Posterior vena cava (tissue), 2 donors: ENCODE measurements at places on chromosomes 6 and 20. TPM values are rescaled to one million over a fixed set of nuclear protein-coding genes. Genes with fewer than 3 reads are reported as not detected.

Gene DEFB124
- total RNA-seq: 0.76 TPM

Gene SYTL3
- 2.0 TPM for total RNA-seq

Gene ULBP3
- 1.2 TPM for total RNA-seq

Gene HLA-DMA
- total RNA-seq: 16.1 TPM

Gene FAM217A
- not detected for total RNA-seq

Gene PXT1
- not detected for total RNA-seq

Gene HEY2
- 9.2 TPM for total RNA-seq

Gene RAMACL
- 2.7 TPM for total RNA-seq

Gene KCNK5
- total RNA-seq: 2.1 TPM

Gene OARD1
- total RNA-seq: 14.5 TPM

Gene PGC
- total RNA-seq: not detected

Gene SNAP25
- 0.62 TPM for total RNA-seq

Gene CDH4
- total RNA-seq: 0.19 TPM

Gene EDN3
- total RNA-seq: not detected

Gene ATP9A
- total RNA-seq: 36.6 TPM

Gene DCDC2
- not detected for total RNA-seq

Gene TP53TG5
- total RNA-seq: 1.4 TPM

GRCh38 chr6:43951756-43952675 is 175.2 kb downstream of the MRPL14 start:
- DNase-seq: no peak

- DNase-seq: no peak
Measured at GRCh38 chr6:130725551-130725950, 101.7 kb upstream of the SMLR1 start.

DNA sequence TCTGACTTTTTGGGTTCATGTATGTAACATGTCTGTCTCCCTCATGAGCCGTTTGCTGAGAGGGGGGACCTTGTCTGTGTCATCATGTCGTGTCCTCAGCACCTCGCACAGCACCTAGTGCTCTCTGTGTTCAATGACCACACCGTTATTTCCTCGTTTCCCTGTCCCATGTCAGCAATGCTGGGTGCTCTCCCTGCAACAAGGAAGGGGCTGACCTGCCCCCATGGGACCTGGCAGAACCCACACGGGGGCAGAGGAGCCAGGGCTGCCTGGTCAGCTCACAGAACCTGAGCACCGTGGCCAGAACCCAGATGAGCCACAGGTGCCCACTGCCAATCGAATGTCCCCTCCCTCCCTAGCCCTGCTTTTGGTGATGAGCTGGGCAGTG is 7.3 kb downstream of the ADA start:
- no peak for DNase-seq

- DNase-seq: no peak
Measured at GRCh38 chr20:16608277-16608650, 35.0 kb upstream of the KIF16B start.

DNA sequence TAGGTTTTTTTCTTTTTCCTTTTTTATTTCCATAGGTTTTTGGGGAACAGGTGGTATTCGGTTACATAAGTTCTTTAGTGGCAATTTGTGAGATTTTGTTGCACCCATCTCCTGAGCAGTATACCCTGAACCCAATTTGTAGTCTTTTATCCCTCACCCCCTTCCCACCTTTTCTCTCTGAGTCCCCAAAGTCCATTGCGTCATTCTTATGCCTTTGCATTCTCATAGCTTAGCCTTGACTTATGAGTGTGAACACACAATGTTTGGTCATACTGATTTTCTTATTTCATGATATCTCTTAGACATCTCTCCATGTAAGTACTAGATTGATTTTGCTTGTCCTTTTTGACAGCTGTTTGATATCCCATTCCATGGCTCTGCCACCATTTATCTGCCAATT is 27.2 kb downstream of the TGM3 start:
- no peak for DNase-seq

DNA sequence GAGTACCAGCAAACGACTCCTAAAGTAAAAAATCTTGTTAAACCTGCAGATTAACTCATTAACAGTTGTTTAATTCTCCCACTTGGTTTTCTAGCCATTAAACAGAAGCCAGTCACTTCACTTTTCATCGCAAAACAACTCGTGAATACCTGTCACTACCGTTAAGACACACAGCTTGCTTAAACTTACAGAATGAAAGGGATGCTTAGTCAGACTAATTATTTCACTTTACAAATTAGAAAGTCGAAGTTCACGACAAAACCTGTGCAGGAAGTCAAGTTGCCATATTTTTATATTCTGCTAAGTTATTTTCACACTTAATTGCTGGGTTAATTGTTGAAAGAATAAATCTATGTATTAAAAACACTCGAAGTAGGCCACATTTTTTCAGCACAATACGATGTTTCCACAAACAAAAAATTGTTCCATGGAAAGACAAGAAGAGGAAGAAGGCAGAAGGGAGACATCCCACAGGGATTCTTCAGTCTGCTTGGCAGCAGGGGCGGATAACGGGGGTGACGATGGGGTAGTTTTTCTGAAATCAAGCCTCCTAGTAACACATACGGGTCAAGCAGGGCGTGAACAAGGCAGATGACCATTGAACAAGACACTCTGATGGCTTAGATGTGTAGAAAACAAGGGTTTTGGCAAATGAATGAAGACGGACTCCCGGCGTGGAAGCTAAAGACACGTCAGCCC is 933 bp downstream of the SSR1 start:
- no peak for DNase-seq

DNA sequence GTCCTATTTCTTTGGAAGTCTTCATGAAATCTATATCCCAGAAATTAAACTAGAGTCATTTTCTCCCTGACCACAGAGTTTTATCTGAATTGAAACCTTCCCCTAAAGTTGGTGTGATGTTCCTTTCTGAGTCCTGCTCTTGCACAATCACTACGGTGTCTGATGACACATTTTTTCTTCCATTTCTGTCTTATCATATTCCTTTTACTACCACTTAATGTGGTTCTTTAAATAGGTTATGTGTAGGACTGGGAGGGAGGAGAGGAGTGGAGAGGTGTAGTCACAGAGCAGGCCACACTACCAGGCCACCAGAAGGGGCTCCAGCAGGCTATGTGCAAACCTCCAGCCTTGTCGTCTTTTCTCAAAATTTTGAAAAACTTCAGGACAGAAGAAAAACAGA is 39.7 kb upstream of the ATXN1 start:
- DNase-seq: no peak

DNA sequence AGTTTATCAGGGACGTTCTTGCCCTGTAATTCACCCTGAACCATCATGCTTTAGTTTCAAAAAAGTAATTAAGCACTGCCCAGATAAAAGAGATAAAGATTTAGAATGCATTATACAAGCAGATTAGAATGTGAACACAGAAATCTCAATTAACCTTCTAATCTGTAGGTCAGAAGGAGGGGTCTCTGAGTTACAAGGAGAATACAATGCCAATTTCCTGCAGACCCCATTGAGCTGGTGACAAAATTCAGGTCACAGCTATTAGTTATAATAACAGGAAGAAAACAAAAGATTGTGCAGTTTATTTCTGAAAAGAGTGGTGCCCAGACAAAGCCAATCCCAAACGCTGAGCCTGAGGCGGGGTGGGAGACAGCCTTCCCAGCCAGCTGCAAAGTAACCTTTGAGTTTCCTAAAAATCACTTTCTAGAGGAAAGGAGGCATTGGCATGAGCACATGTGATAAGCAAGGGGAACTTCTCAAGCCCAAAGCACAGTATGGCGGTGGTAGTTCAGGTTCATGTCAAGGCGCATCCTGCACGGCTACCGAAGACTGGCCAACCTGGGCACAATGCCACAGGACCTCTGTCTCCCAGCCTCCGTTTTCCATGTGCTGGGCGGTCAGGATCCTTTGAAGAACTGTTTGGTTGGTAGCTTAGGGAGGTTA is 192.5 kb downstream of the TTLL2 start:
- no peak for DNase-seq

- no peak for DNase-seq
Measured at GRCh38 chr6:56862415-56863175, 92.3 kb upstream of the BEND6 start.

DNA sequence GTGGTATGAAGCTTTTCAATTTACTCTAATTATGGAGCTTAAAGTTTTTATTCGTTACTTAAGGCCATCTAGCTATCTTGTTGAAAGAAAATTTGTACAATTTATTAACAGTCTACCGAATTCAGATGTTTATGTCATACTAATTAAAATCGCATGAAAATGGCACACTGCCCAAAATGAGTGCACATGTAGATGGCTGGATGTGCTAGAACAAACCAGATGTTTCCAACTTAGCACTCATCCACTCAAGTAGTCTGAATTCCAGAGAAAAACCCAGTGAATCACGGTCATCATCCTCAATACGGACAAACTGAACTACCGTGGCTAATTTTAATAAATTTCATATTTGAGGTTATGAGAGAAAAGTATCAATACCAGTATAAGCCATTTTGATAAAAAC is 70.4 kb downstream of the COL12A1 start:
- DNase-seq: no peak

- no peak for DNase-seq
Measured at GRCh38 chr6:98777762-98778161, 56.6 kb upstream of the POU3F2 start.

DNA sequence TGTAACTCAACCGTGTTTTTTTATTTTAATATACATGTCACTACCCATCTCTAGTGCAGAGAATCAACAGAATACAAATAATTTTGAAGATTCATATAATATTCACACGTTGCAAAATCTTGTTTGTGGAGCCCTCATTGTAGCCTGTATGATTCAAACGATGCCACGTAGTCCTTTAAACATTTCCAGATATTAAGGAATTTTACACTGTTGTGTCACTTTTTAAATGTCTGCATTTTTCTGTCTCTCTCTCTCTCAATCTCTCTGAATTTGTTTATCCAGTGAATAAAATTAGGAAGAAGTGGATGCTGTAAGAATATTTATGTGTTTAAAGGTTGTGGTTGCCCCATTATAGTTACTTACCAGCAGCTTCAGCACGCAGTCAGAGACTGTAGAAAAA is 262.0 kb downstream of the PAX1 start:
- DNase-seq: no peak

DNA sequence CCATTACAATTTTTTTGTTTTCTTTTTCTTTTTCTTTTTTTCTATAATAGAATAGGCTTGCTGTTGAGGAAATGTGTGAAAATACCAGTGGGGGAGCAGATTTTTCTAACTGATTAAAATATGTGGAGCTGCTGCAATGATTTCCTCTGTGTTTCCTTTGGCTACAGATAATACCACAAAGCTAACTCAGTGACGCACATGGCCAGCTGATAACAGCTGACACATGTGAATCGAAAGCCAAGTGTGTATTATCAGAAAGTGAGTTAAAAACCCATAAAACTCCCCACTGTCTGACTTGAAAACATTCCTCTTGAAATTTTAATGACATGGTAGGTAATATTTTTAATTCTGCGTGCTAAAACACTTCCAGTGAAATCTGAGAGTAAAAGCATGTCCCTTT is 70.8 kb upstream of the AHI1 start:
- DNase-seq: no peak

GRCh38 chr20:18712882-18713281 is 100.7 kb upstream of the SCP2D1 start:
- DNase-seq: no peak

GRCh38 chr6:26457264-26457805 is 420 bp upstream of the BTN2A1 start:
- DNase-seq: no peak

GRCh38 chr20:42255821-42256220 is 637.6 kb upstream of the CHD6 start:
- DNase-seq: no peak

DNA sequence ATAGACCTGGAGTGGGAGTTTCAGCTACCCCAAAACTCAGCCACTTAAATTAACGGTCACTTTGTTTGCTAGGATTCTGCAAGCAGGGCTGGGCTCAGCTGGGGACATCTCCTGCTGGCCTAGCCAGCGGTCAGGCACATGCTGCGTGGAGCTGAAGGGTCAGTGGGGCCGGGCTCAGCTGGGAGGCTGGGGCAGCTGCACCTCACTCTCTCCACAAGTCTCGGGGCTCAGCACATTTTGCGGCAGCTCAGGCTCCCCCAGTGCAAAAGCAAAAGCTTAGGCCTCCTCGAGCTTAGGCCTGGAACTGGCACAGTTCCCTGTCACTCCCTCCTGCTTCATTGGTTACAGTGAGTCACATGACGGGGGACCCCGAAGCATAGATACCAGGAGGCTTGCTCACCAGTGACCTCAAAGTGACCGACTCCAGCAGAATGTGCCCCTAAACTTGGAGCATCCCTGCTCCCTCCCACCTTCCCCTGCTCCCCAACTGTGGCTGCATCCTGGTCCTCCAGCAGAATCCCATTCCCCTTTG is 80.6 kb upstream of the CST7 start:
- DNase-seq: no peak

GRCh38 chr6:109102762-109103161 is 7.5 kb downstream of the CEP57L1 start:
- DNase-seq: no peak

DNA sequence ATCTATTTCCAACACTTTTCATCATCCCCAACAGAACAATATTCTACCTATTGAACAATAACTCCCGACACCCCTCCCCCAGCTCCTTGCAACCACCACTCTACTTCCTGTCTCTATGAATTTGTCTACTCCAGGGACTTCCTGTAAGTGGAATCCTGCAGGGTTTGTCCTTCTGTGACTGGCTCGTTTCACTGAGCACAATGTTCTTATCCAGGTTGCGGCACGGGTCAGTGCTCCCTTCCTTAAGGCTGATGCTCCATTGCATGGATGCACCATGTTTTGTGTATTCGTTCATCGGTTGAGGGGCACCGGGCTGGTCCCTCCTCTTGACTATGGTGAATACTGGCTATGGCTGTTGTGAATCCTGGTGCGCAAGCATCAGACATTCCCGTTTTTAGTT is 163.2 kb downstream of the TBXT start:
- no peak for DNase-seq

DNA sequence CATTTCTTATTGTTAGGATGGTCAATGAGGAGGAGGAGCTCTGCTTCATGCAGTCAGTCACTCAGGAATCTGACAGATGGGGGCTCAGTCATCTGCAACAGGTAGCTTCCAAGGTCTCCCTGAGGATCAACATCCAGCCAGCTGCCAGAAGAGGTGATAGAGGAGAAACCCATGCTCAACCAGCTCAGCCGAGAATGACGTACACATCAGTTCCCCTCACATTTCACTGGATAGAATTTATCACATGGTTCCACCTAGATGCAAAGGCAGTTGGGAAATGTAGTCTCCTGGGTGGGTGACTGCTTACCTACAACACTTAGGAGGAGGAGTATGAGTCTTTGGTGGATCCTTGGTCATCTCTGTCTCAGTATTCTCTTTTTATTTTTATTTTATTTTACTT is 144.5 kb downstream of the CEBPB start:
- DNase-seq: peak; percentile 38

GRCh38 chr20:12970372-12970821 is 38.4 kb upstream of the SPTLC3 start:
- no peak for DNase-seq

GRCh38 chr6:27547157-27548075 is 74.5 kb upstream of the ZNF184 start:
- no peak for DNase-seq
